ENCODE measurements at places on chromosomes 7 and 10.

- DNase-seq: peak; percentile 84
Observed at GRCh38 chr10:110226543-110226925, 19.1 kb downstream of the MXI1 start.

- DNase-seq: peak; percentile 52
Observed at GRCh38 chr7:84194484-84195271, at the start of gene SEMA3A. Gene SEMA3A, minus strand, starts transcription at chr7:84194789. Its CDS starts 203 bp downstream, at chr7:84194586.

DNA sequence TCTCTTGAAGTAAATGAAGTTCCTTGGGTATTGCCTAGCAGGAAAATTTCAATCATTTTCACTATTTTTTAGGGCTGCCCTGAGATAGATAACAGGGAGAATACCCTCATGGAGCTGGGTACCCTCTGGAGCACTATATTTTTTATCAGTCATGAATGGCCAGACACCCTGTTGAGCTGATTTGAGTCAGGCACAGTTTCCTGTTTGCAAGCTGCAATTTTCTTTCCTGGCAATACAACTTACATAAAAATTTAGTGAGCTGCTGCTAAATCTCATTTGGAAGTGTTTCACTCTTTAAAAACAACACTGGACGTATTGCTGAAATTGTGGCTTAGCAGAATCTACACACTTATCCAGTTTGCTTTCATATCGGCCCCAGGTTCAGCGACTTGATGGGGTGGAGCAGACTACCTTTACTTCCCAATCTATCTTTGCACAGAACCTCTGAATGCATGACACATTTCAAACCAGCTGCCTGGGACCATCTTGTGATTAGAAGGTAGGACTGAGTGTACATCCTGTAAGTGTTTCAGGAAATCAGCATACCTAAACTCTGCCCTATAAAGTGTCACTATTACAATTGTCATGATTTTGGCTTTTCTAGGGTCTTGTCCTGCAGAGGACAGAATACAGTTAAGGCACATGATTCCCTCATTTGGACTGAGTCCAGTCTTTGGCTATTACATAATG lies 125.7 kb upstream of the FAM3C start:
- DNase-seq: no peak

DNA sequence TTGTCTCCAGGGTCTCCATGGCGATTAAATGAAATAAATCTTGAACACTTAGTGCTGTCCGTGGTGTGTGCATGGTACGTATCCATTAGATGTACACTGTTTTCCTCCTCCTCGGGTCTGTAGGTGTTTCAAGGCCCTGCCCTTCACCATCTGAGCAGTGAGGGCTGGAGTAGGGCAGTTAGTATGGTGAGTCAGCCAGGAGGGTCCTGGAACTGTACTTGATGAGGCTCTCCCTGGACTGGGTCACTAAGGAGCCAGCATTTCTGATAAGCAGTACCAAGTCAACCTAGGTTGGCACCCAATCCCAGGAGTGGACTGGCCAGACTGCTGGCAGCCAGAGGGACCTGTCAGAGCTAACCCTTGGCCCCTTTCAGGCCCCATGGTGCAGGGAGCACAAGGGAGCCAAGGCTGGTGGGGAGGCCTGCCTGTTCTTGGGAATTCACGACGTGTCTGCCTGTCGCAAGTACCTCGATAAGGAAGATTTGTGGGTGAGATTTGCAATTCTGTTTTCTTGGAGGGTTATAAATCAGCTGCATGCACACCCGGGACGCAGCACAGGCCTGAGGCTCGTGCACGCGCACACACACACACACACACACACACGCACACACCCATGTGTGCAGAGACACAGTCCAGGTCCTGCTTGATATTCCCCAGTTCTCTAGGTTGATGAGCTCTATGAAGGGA lies 114.2 kb downstream of the ZMIZ1 start:
- no peak for DNase-seq

GRCh38 chr10:132276706-132277105 lies 31.0 kb downstream of the STK32C start:
- DNase-seq: no peak
